ENCODE measurements at places on chromosomes 12 and 14. TPM values are rescaled to one million over a fixed set of nuclear protein-coding genes. Genes with fewer than 3 reads are reported as not detected.

BCL2L14 gene
- not detected for total RNA-seq

C12orf54 gene
- total RNA-seq: not detected

LRTM2 gene
- total RNA-seq: not detected

TMPRSS12 gene
- total RNA-seq: not detected

CLEC6A gene
- not detected for total RNA-seq

TMEM132D gene
- total RNA-seq: not detected
